Calu3 (cell line): ENCODE measurements at places on chromosomes 1 and 21. TPM values are rescaled to one million over a fixed set of nuclear protein-coding genes. Genes with fewer than 3 reads are reported as not detected.

The TMEM82 gene
- total RNA-seq: not detected in 2 replicates

The LCE1F gene
- not detected in 2 replicates for total RNA-seq

The SIK1 gene
- 19.7 and 20.2 TPM in 2 replicates for total RNA-seq

The C4BPA gene
- 1.0 and 1.3 TPM in 2 replicates for total RNA-seq

- DNase-seq: no peak
These were observed 50.3 kb upstream of the SCYL3 start for GRCh38 chr1:169943963-169944526.

GRCh38 chr1:242854466-242854865, 330.0 kb upstream of the PLD5 start:
- DNase-seq: no peak

DNA sequence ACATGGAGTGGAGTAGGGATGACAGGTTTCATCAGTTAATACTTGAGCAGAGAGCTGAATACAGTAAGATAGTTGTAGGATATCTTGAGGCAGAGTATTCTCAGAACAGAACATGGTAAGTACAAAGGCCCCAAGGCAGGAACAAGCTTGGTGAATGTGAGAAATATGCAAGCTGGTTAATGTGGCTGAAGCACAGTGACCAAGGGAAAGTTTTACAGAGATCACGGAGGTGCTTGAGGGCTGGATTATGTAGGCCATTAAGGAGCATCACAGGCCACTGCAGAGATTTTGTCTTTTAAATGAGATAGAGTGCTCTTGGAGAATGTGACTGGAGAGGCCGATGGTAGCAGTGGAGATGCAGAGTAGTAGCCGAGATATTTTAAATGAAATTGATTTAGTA, 54.0 kb upstream of the BOLA1 start:
- DNase-seq: no peak

GRCh38 chr21:27681038-27681437, 714.1 kb upstream of the ADAMTS5 start:
- no peak for DNase-seq

DNA sequence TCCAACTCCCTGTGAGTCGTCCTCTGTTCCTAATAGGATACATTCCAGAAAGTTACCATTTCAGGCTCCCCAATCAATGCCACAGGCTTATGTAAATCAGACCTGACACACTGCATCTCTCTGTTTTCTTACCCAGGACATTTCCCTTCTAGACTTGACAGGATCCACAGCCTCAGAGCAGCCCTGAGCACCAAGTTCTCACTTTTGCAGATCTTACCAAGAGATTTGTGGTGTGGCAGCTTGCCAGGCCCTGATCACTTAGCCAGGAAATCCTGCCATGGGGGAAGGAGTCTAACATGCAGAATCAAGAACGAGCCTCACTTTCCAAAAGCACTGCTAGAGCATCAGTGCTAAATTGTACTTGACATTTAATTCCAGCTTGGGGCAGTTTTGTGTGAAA, 202.9 kb downstream of the TBX15 start:
- DNase-seq: peak; percentile 3
